Heart left ventricle (tissue), 16 donors: ENCODE measurements at places on chromosomes 2 and 18. TPM values are rescaled to one million over a fixed set of nuclear protein-coding genes. Genes with fewer than 3 reads are reported as not detected.

ATRAID gene
- 146 TPM for total RNA-seq

CROCC2 gene
- not detected for total RNA-seq

EIF2AK3 gene
- 11.4 TPM for total RNA-seq

LOXL3 gene
- total RNA-seq, result 4.9 TPM

TUBB8B gene
- total RNA-seq, result not detected

RGPD3 gene
- total RNA-seq, result 0.05 TPM

GAL3ST2 gene
- not detected for total RNA-seq

ADCYAP1 gene
- 2.5 TPM for total RNA-seq

GRB14 gene
- 12.0 TPM for total RNA-seq

ABCG5 gene
- total RNA-seq, result not detected

REG3G gene
- total RNA-seq, result not detected

- no peak for DNase-seq
Observed at GRCh38 chr2:219444566-219445091, 10.0 kb downstream of the SPEG start.

- DNase-seq, result peak; percentile 44
Observed at GRCh38 chr18:32549248-32550110, 78.8 kb upstream of the GAREM1 start.

GRCh38 chr2:202049840-202050239, 16.2 kb downstream of the FZD7 start:
- DNase-seq, result no peak

DNA sequence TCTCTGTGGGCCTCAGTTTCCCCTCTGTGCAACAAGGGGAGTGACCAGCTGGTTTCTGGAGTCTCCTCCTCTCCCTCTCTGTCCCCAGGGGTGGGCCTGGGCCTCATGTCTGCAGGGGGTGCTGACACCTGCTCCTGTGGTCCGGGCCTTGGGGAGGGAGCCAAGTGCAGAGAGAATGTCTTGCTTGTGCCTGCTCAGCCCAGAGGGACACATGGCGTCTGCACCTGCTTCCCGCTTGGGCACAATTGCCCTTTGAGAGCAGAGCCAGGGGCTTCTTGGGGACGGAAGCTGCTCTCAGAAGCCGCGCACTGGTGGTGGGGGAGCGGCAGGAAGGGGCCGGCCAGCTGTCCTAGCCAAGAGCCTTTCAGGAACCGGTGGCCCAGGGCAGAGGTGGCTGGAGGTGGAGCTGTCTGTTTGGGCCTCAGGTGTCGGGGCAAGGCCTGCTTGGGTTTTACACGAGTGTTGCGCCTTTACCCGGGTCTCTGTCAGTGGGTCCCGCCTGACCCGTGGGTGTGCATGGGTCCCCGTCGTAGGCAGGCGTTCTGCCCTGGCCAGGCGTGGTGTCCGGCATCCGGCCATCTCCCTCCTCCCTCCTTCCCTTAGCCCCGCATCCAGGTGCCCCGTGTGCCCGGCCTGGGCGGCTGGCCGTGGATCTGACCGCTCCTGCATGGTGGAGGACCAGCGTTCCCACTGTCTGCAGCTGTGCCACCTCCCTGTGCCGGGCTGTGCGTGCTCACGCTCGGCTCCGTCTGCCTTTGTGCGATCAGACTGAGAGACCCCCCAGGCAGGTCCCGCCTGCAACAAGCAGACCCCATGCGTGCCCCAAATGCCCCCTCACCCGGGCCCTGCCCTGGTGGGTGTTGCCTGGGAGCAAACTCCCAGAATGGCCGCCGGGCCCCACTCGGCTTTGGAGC, 4.0 kb downstream of the NEU4 start:
- no peak for DNase-seq

- no peak for DNase-seq
Observed at GRCh38 chr18:57091231-57091630, 55.7 kb upstream of the BOD1L2 start.

DNA sequence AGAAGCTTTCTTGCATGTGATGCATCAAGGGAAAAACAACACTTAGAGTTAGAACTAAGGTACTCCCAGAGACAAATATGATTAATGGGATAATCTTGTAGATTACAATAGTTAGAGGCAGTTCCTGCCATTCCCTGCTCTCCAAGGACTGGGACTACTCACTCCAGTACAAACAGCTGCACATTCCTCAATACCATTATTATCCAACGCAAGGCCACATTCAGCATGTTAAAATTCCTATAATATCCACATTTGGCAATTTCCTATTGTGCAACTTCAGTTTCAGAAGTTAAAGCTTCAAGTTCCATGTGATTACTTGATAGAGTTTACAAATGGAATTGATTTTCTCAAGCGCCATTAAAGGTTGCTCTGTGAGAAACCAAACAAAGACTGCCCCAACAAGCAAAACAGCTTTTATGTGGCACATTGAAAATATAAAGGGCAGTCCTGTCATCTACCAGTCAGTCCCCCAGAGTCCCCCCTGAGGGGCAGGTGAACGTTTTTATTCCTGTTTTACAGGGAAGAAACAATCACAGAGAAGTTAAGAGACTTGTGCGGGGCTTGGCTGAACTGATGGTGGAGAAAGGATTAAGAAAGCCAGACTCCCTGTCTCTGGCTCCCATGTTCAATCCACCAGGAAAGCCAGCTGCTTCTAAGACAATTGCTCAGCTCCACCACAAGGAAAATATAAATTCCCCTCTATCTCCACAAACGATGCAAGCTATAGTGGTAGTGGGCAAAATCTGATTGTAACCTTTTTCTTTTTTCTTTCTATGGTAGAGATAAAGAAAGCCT, 72.6 kb downstream of the TXNL1 start:
- no peak for DNase-seq

DNA sequence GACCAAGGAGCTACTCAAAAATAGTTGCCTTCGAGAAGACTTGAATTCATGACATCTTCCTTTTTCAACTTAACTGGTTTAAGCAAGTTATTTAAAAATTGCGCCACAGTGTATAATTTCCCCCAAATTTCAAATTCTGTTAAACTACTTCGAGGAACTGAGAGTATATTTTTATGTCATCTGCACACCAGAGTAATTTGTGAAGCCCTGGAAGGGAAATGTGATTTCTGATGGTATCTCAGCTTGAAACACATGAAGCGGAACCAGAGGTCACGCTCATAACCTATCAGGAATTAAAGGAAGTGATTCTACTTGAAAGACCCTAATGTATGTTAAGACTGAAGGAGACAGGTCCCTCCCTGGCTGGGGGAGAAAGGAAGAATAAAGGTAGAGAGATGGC, 33.9 kb upstream of the DARS1 start:
- no peak for DNase-seq

DNA sequence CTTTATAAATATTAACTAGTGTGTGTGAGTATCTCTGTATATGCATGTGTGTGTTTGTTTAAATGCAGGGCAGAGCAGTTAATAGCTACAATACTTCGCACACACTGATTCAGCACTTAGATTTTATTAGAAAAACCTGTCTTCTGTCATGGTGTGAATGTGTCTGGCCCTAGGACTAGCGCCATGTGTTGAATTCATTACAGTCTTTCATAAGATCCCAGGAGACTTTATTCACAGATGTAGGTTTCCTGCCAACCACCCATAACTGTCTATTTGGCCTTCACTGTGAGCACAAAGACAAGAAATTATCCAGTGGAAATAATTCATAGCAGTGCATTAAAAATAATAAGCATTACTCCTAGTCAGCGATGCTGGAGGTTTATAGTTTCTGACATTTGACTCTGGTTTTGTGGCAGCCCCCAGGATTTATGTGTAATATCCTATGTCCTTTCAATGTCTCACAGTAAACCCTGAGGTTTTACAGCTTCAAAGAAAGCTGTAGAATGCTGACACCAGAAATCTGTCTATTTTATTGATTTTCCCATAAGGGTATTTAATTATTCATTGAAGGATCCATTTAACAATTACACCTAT, 93.9 kb downstream of the ZNF804A start:
- no peak for DNase-seq

GRCh38 chr18:61400016-61400635, 66.9 kb downstream of the CDH20 start:
- DNase-seq, result no peak

DNA sequence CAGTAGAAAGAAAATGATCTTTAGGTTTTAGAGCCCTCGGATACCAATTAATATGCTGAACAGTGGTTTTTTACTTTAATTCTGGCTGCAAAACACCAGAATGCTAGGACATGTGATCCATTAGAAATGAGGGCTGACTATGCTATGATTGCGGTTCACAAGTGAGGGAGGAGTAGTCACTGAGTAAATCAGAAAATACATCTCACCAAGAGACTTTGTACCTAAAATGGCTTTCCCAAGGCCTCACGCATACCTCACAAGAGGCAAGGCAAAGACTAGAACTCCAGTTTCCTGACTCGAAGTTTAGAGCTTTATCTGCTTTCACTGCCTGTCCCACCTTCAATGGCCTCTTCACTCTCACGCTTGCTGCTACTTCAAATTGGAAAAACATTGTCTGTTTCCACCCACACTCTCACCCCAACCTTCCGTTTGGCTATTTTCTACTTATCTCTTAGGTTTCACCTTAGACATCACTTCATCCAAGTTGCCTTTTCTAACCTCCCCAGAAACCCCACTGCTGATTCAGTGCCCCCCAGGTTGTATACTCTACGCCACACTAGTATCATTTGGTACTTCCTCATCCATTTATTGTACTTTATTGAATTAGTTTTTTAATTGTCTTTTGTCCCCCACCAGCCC, 5.1 kb upstream of the MBD2 start:
- DNase-seq, result no peak

DNA sequence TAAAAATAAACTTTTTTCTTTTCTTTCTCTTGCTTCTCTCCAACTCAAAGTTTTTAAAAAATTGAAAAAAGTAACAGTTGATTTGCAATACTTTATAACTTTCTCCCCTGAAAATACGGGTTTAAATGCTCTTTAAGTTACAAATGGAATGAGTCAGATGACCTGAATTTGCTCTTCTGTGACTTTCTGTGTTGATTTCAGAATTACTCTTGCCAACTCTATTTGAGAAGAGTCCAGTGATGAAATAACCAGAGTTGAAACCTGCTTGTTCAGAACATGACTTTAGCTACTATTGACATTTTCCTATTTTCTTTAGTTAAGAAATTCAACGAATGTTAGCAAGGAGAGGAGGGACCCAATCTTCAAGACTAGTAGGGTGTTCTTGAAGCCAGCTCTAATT, 146.1 kb upstream of the ZSWIM2 start:
- DNase-seq, result no peak

DNA sequence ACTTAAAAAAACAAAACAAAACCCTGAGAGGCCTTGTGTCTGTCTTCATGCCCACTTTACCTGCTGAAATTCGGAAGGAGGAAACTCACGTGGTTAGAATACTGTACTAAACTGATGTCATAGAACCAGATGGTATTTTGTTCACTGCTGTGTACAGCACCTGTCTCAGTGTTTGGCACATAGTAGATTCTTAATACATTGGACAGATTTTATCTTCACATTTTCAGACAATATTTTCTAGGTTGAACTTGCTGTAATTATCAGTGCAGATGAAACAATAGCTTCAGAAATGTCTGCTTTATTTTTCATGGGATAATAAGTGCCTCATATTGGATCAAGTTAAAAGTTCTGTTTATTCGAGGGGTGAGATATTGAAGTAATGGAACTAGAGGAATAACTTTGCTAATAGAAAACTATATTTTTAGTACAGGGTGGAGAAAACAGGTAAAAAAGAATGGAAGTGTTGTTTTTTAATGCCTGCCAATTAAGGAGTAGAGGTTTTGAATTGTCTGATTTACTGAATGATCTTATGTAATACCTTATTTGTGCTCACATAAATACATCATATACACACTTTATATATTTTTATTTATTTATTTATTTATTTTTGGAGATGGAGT, 23.7 kb downstream of the DDX1 start:
- no peak for DNase-seq

DNA sequence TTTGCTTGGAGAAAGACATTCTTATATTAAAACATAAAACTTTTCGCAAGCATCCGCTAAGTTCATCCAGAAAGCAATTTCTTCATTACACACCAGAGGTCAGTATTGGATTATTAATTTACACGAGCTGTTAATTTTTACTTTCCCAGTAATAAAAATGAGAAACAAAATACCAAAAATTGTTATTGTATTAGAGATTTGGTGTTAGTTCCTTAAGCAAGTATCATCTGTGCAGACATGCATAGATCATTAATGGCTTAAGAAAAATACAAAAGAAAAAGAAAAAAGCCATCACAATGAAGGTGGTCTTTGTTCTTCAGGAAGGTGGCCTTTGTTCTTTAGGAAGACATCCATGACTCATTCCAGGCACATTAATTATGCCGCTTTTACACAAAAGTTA, 53.6 kb upstream of the HNMT start:
- DNase-seq, result no peak

DNA sequence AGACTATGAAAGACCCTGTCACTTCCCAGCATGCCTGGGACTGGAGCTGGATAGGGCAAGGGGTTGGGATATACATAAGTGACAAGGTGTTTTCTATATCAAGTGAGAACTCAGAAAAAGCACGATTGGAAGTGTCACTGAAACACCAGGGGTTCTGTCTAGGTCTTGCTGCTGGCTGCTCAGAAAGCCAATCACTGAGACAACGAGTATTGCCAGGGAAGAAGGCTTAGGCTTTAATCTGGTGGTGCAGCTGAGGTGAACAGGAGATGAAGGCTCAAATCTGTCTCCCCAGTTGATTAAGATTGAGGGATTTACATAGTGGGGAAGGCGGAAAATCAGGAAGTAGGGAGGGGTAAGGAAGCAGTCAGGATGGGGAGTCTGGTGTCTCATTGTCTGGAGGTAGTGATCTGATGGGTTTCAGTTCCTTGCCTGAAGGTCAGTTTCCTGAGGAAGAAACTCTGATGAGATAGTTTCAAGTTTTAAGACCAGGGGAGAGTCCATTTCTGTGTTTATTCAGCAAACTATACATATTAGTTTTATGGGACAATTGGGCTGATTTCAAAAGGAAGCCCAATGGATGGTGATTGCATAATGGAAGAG, 3.5 kb upstream of the C2orf74 start:
- DNase-seq, result no peak

DNA sequence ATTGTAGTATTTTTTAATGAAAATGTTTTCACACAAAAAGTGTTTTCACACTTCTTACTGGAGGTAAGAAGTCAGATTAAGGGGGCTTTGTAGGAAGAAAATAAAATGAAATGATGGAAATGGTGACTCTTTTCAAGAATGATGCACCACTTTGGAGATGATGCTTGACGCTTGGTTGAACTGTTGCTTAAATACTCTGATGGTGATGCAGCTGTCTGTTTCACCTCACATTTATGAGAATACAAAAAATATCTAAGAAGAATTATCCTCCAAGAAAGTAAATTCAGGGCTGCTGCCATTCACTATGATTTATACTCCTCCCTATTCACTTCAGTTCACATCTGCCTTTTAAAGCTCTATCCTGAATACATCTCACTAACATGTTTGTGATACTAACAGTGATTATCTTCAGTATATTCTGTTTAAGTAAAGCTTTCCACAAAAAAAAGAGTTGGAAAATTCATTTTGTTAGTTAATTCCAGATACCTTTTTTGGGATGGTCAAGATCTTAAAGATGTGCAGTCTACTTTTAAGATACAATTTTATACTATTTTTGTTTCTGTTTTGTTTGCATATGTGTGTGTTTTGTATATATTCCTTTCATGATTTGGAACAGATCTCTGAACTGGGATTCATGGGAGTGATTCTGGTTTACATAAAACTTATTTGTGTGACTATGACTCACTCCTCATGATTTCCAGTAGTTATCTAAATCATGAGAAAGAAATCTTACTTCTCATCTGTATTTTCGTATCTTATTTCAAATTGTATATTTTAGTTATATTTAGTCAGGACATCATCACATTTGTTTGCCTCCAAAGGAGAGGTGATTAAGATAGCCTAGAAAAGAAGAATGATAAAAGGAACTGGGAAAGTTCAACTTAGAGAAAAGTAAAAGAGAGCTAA, 53.1 kb downstream of the SLC39A10 start:
- no peak for DNase-seq
